Left forelimb (tissue), 1 donor: ENCODE measurements at places on chromosomes 16 and 17.

- DNase-seq, result no peak
Observed at GRCh38 chr16:1919327-1919998, 1.2 kb upstream of the HS3ST6 start.

DNA sequence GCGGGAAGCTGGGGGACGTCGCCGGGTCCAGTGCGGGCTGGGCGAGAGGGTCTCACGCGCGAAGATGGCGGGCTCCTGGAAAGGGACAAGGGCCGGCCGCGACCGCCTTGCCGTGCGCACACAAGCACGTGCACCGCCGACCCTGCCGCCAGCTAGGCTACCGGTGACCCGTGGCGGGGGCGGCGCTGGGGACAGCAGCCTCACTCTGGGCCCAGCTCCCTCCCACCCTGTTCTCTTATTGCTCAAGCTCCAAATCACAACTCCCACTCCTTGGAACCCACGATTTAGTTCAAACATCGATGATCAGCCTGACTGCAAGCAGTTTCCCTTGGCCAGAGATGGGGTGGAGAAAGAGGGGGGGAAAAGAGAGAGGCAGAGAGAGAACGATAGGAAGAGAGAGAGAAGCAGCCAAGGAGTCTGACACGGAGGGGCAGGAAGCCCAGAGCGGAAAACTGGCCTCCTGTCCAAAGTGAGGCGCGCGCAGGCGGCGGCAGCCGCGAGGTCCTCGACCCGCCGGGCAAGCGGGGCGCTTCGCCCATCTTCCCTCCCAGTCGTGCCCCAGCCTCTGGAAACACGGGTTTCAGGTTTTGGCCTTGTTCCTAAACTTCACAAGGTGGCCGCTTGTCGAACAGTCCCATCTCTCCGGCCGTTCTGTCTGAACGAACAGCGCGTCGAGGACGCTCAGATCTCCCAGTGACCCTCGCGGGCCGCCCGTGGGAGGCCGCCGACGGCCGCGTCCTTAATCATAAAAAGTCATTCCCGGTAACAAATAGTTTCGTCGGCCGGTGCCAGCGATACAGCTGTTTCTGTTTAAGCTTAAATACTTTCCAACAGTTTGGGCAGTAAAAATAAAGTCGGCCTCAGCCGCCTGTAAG, 1.7 kb upstream of the CBX8 start:
- no peak for DNase-seq

DNA sequence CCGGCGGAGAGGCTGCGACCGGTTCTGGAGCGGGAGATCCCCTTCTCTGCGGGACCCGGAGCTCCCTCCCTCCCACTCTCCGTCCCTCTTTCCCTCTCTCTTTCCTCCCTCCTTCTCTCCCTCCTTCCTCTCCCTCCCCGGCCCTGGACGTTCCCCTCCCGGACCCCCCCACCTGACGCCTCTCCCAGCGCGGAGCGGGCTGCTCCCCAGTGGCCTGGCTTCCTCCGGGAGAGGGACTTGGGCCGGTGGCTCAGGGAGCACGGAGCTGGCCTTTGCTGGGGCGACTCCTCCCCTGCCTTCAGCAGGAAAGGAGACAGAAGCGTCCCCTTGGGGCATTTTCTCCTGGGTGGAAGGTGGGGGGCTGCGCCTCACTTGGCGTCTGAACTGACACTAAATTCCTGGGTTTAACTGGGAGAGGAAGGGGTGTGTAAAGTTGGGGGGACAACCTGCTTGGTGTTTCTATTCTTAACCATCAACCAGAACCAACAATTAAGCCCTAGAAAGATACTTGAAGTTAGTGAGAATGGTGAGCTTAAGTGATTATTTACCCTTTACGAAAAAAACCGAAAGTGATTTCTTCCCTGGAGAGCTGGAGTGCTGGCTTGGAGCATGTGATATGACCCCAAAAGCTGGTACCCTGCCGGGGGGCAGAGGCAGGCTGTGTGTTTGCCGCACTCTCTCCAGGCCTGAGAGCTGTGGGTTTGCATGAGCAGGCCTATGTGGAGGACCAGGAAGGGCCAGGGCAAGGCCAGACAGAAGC, 775 bp downstream of the SPIRE2 start:
- no peak for DNase-seq

- DNase-seq, result no peak
Observed at GRCh38 chr17:58387834-58388233, 29.5 kb downstream of the RNF43 start.

DNA sequence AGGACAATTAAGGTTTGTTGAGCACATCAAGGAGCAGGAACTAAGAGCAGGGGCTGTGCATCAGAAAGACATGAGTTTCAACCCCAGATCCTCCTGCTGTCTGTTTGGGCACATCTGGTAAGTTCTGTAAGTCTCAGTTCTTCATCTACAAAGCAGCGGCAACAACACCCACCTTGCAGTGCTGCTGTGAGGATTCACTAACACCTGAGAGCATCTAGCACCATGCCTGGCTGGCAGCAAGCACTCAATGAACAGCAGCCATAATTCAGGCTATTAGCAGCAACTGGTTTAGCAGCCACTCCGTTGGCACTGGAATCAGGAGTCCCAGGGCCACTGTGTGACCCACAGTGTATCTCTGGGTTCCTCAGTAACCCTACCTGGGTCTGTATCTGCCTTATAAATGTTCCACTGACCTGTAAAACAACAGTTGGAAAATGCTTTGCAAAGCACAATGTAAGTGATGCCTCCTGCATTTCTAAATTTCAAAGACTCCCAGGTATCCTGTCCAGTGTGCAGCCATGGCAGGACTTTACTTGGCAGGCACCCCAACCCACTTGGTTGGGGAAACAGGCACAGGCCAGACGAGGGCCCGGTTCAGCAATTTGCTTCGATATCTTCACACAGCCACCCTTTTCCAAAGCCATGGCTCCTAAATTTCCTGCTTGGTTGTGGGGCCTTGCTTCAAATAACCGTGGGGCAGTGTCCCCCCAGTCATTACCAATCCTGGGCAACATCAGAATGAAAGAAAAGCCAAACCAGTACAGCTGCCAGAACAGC, 4.2 kb downstream of the ST3GAL2 start:
- DNase-seq, result no peak

GRCh38 chr16:19328364-19328763, 42.8 kb downstream of the CLEC19A start:
- DNase-seq, result no peak

- no peak for DNase-seq
Observed at GRCh38 chr16:88830258-88830657, 18.5 kb upstream of the APRT start.

GRCh38 chr16:10172848-10173655, 9.2 kb downstream of the GRIN2A start:
- no peak for DNase-seq

- peak; percentile 25 for DNase-seq
Observed at GRCh38 chr17:79655672-79656290, 44.9 kb upstream of the RBFOX3 start.

- DNase-seq, result no peak
Observed at GRCh38 chr17:1197781-1198490, 18.2 kb upstream of the ABR start.

- no peak for DNase-seq
Observed at GRCh38 chr16:81004646-81005353, 1.9 kb downstream of the CMC2 start.

- no peak for DNase-seq
Observed at GRCh38 chr17:18951941-18952842, at the start of gene SLC5A10. SLC5A10 (plus strand) TSS chr17:18952165; CDS start chr17:18952206, 41 bp downstream.

DNA sequence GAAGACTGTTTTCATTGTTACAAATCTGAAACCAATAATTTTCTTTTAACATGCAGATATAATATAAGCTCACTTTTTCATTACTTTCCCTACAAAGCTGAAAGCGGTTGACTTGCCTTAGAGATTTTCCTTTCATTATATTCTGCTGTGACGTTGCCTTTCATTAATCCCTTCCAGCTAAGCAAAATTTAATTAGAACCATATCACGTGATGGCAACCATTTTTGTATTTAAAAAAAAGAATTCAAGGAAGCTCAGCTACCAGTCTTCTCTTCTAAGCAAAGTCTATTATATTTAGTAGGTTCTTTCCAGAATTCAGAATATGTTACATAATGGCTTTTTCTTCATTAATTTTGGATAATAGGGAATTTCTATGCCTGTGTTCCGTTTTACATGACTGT, 186.5 kb downstream of the PRKCA start:
- no peak for DNase-seq

DNA sequence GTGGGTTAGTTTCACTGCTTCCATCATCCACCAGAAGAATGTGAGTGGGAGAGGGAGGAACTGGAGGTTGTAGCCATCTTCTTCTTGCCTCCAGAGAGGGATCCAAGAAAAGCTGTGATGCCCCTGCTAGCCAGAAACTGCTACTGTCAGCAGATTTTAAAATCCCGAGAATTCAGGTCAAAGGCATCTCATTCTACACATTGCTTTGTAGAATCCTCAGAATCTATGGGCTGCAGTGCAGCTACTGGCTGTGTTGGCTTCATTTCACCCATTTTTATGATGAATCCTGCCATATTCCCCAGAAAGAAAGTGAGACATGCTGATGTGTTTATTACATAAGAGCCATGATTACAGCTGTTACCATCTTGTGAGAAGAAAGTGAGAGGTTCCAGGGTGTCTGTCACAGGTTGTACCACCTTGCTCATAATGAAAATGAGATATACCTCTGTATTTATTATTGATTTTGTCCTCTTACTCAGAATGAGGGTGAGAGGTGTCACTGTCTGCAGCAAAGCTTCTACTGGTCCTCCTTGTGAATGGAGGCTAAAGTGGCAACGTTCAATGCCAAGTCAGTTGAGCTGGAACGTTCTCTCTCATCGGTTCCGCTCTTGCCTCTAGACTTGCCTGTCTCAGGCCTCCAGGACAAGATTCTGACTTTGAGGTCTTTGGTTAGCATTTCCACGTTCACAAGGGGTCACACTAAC, 50.1 kb upstream of the MYH10 start:
- DNase-seq, result no peak

- no peak for DNase-seq
Observed at GRCh38 chr16:24344784-24345183, 88.6 kb downstream of the CACNG3 start.

- DNase-seq, result no peak
Observed at GRCh38 chr16:3065742-3066439, 451 bp downstream of the IL32 start.

GRCh38 chr17:15096511-15096910, 168.6 kb downstream of the PMP22 start:
- no peak for DNase-seq

DNA sequence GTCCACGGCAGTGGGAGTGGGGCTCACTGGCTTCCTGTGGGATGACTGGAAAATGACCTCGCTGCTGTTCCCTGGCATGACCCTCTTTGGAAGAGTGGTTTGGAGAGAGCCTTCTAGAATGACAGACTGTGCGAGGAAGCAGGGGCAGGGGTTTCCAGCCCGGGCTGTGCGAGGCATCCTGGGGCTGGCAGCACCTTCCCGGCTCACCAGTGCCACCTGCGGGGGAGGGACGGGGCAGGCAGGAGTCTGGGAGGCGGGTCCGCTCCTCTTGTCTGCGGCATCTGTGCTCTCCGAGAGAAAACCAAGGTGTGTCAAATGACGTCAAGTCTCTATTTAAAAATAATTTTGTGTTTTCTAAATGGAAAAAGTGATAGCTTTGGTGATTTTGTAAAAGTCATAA, 7.8 kb upstream of the RNF213 start:
- no peak for DNase-seq

DNA sequence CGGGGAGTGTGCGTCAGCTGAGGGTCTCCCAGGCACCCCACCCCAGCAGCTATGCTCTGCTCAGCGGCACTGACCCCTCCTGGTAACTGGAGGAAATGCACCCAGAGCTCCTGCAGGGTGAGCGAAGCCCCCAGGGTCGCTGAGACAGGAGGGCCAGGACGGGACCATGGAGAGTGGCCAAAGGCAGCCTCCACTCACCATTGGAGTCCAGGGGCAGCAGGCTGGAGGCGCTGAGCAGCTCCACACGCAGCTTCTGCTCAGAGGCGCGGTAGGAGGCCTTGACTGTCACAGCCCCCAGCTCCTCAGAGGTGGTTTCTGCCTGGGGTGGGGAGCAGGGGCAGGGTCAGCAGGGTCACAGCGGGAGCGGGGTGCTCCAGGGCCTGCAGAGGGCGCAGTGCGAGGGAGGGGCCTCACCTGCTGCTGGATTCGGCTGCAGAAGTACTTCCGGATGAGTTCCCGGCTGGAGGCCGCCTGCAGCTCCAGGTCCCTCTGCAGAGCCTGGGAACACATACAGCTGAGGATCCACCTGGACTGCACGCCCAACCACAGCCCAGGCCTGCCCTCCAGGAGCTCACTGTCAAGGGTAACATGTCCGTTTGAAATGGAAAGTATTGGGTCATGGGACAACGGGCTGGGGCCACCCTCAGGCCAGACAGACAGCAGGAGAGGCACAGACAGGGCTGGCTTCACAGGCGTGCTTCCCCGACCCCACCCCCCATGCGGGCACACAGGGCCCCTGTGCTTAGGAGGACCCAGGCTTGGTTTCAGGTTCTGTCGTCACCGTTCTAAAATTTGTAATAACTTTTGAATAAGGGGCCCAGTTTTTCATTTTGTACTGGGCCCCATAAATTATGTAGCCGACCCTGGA, 13.8 kb downstream of the UNC13D start:
- no peak for DNase-seq

DNA sequence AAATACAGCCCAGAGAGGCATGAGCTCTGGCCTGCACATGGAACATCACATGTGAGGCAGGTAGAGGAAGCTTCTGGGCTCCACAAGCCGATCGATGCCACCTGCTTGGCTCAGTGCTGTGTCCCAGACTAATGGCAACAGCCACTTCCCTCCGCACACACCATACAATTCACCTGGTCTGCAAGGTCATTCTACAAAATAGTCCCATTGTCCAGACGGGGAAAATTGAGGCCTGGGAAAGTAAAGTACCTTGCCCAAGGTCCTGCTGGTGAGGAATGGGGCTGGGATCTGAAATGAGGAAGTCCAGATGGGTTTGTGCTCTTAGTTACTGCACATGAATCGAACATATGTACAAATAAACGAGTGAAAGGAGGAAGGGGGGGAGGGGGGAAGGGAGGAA, 88.0 kb downstream of the LITAF start:
- no peak for DNase-seq

GRCh38 chr16:380762-381011, 1.1 kb downstream of the PGAP6 start:
- DNase-seq, result no peak

DNA sequence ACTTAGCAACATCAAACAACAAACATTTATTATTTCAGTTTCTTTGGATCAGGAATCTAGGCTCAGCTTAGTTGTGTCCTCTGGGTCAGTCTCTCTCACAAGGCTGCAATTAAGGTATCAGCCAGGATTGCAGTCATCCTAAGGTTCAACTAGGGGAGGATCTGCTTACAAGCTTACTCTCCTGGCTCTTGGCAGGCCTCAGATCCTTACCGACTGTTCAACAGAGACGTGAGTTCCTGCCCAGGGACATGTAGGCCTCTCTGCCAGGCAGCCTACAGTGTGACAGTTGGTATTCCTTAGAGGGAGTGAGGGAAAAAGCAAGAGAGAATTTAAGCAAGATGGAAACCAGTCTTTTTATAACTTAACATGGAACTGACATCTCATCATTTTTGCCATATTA, 294.0 kb downstream of the ZFHX3 start:
- no peak for DNase-seq
